ENCODE measurements at places on chromosomes 1 and 21.

GRCh38 chr1:38783640-38784229 is 75.8 kb downstream of the RRAGC start:
- DNase-seq = no peak

- no peak for DNase-seq
These were observed 119.3 kb downstream of the HLCS start for GRCh38 chr21:36847189-36847588.

GRCh38 chr1:33866281-33866680 is 2.4 kb downstream of the HMGB4 start:
- no peak for DNase-seq

GRCh38 chr1:199302554-199302953 is 663.7 kb downstream of the PTPRC start:
- no peak for DNase-seq

- no peak for DNase-seq
These were observed 5.0 kb downstream of the HAPLN2 start for GRCh38 chr1:156623946-156624813.

GRCh38 chr1:29129916-29130315 is 6.2 kb upstream of the TMEM200B start:
- no peak for DNase-seq

GRCh38 chr1:101235696-101236515 is 913 bp upstream of the S1PR1 start:
- DNase-seq = peak; percentile 57

DNA sequence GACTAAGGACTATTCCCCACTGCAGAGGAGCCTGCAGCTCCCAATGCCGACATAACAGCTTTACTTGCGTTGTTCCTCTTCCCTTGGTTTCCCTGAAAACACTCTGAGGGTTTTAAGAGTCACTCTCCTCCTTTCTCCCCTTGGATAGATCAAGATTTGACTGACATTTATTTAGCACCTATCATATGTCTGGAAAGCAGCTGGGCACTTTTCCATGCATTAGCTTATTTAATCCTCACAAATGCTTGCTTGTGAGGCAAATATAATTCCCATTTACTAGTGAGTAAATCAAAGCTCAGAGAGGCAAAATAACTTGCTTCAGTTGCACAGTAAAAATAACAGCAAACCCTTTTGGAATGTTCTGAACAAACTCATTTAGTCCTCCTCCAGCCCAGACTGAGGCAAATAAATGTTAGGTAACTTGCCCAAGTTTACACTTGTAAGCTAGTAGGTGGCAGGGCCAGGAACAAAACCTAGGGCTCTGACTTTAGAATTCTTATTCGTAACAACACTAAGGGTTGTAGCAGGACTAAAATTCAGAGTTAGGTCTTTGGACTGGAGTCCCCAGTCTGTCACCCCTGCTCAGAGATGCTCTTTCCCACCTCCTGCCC is 81.4 kb downstream of the KCND3 start:
- no peak for DNase-seq

GRCh38 chr21:41196993-41197392 is 29.0 kb downstream of the BACE2 start:
- DNase-seq = no peak

DNA sequence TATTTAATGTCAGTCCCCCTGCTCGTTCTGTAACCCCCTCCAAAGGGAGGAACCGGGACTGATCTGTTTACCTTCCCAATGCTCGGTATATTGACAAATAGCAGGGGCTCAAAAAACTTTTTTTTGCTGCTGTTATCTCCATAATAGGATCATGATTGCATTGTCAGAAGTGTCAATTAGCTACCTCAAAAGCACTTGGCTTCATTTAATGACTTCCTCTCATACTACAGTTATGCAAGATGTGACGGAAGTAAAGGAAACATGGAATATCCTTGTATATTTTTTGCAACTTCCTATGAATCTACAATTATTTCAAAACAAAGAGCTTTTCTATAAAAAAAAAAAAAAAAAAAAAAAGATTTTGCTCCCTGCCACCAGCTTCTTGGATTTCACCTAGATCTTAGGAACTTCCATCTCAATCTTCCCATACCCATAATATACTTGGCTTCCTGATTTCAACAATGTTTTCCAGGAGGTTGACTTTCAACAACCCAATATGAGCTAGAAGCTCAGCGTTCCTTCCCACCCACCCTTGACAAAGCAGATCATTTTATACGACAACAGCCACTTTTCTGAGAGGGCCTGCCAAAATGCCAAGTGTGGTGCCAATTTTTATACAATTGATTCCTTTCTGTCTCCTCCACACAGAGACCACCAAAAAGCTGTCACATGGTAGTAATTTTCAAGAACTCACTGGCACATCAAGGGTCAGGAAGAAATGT is 71.7 kb downstream of the SETD4 start:
- DNase-seq = no peak

DNA sequence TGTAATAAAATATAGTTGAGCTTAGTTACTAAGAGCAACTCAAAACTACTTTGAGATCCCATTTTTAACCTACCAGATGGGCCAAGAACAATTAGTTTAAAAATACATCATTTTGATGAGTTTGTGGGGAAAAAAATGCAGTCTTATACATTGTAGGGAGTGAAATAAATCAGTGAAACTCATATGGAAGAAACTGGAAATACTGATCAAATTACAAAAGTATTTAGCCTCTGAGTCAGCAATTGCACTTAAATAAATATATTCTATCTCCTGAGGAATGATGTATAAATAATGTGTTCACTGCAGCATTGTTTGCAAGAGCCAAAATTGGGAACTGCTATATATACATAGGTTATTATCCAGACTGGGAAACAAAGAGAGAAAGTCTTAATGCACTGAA is 4.6 kb upstream of the SMCP start:
- no peak for DNase-seq

- no peak for DNase-seq
These were observed 18.8 kb downstream of the UCK2 start for GRCh38 chr1:165845992-165846748.

- no peak for DNase-seq
These were observed 8.8 kb downstream of the ATP5IF1 start for GRCh38 chr1:28244549-28245251.

- DNase-seq = peak; percentile 70
These were observed 76.5 kb upstream of the BTG3 start for GRCh38 chr21:17688912-17689874.

DNA sequence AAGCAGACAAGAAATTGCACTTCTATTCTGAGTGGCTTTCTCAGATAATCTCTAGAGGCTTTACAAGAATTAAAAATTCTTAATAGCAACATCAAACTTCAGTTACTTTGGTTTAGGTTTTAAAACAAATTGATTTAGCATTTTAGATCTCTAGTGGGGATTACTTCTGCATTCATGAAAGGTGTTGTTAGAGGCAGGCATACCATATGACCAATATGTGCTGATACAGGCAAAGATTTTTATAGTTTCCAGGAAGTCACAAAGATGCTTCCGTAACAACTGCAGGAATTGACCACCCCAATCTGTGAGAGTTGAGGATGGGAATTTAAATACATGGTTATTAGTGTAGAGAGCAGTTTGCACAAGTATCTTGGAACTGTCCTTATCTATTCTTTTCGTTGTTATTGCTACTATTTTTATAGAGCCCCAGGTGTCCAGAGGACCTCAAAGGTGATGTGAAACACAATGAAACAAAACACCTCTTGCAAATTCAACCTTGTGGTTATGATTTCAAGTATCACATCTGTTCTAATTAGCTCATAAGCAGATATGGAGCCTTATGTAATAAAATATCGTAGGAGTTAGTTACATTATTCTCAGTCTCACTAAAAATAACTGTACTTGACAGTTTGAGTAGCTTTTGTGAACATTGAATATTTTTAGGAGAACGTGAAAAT is 512.7 kb upstream of the ADGRL4 start:
- DNase-seq = no peak

DNA sequence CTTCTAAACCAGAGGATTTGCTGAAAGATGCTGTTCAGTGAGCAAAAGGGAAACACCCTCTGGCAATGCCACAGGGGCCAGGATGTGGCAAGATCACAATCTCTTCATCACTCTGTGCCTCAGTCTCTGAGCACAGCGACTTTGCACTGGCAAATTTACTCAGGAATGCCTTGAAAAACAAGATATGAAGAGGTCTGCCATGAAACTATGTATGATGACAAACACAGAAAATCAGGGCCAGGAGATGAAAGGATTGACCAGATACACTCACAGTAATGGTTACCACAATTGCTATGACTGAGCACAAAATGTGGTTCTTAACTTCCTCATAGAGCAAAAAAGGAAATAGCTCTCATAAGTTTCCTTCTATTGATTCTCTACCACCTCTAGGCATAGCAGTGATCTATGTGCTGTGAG is 5.8 kb downstream of the TTC13 start:
- peak; percentile 50 for DNase-seq

DNA sequence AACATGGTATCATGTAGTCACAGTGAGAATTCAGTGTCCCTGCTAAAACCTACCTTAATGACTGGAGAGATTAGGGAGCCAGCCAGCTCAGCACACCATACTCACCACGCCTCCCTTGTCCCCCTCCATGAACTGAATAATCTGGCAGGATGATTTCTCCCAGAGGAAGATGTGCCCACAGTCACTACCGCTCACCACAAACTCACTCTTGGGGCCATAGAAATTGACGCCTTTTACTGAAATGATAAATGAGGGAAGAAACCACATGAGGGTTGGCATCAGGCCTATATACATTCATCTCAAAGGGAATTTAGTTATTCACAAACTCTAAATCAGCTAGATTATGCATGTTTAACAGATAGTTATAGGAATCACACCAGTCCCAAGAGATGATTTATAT is 17.4 kb downstream of the PEA15 start:
- no peak for DNase-seq

DNA sequence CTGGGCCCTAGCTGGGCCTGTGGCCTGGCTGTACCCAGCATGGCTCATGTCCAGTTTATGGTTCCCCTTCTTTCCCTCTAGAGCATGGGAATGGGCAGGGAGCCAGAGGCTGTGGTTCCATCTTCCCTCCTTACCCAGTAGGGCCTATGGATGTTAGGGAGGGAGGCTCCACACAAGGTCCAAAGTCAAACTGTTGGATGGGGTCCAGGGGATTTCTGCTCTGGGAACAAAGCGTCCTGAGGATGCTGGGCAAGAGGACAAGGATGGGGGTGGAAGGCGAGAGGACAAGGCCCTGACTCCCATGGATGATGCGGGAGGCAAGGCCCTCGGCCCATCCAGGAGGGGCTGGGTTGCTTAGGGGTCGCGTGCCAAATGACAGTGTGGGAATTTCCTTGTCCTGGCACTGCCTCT is 17.3 kb downstream of the CSF1 start:
- DNase-seq = no peak

GRCh38 chr1:147245586-147246021 is 3.1 kb downstream of the CHD1L start:
- DNase-seq = no peak

- no peak for DNase-seq
These were observed 19.4 kb downstream of the RGL1 start for GRCh38 chr1:183824291-183824690.

GRCh38 chr1:192703283-192704206 is 67.6 kb downstream of the RGS13 start:
- no peak for DNase-seq

DNA sequence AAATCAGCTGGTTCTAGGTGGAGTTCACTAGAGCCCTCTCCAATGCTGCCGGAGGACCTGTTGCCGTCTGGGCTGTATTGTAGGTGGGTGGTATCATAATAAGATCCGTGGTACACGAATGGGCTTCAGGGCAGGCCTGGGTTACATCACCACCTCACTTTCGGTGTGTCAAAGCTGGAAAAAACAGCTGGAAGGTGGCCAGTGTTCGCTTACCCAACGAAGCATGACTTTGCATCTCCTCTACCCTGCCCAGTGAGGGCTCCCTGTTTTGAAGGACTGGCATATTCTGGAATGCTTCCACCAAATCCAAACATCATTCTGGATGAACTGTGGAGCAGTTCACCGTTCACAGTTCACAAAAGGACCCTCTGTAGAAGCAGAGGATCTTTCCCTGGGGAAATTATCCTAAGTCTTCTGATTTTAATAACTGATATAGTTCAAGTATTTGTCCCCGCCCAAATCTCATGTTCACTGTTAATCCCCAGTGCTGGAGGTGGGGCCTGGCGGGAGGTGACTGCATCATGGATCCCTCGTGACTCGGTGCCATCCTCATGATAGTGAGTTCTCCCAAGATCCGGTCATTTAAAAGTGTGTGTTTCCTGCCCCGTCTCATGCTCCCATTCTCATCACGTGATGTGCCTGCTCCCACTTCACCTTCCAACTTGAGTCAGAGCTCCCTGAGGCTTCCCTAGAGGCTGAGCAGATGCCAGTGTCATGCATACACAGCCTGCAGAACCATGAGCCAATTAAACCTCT is 429.0 kb downstream of the KIF26B start:
- DNase-seq = no peak

GRCh38 chr1:192534666-192535065 is 40.9 kb upstream of the RGS1 start:
- DNase-seq = no peak

GRCh38 chr1:209643285-209644020 is 8.8 kb downstream of the LAMB3 start:
- no peak for DNase-seq

GRCh38 chr1:31943546-31944184 is 5.5 kb upstream of the PTP4A2 start:
- DNase-seq = peak; percentile 75

GRCh38 chr1:41173651-41174050 is 68.5 kb downstream of the SCMH1 start:
- no peak for DNase-seq

- DNase-seq = no peak
These were observed 3.7 kb upstream of the TMEM61 start for GRCh38 chr1:54976747-54977146.

- DNase-seq = no peak
These were observed 459 bp downstream of the FOXE3 start for GRCh38 chr1:47416319-47417169.

- no peak for DNase-seq
These were observed 132.3 kb downstream of the GABPA start for GRCh38 chr21:25867061-25867460.

- no peak for DNase-seq
These were observed 210.0 kb upstream of the DAB1 start for GRCh38 chr1:57633881-57634280.

DNA sequence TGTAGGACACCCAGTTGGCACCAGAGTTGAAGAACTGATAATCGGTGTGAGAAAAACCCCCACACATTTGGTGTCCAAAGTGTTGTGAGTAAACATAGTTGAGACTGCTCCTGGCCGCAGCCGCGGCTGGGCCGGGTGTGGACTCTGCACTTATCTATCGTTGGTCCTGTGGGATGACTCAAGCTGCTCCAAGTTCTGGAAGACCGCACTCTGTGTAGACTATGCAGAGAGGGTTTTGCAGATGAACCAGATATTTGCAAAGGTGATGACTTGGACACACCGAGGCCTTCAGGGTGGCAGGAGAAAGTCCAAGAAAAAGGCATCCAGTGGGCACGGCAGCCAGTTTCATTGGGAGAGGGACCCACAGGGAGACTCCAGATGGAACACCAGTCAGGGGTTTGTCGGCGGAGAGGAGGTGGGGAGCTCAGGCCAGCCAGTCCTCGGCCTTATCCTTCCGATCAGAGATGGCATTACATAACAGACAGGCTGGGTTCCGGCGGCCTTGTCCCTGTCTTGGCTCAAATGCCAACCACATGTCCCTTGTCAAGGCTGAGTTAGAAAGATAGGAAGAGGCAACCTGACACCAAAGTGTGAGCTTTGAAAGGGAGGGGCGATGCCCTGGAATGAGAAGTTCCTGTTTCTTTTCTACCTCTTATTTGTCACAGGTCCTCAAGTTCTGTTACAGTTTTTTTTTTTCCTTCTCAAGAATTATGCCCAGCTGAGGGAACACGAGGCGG is 21.1 kb downstream of the C2CD2 start:
- no peak for DNase-seq

- DNase-seq = no peak
These were observed 1148.5 kb downstream of the PLA2G4A start for GRCh38 chr1:187977298-187977697.

GRCh38 chr1:2061065-2061778 is 11.0 kb downstream of the PRKCZ start:
- DNase-seq = no peak
